ENCODE measurements at places on chromosomes 12 and 14. TPM values are rescaled to one million over a fixed set of nuclear protein-coding genes. Genes with fewer than 3 reads are reported as not detected.

Gene PRIMA1
- total RNA-seq = not detected

Gene KRT3
- total RNA-seq = not detected

Gene TAS2R20
- 1.8 TPM for total RNA-seq

Gene CEBPE
- total RNA-seq = 0.34 TPM

Gene NTN4
- total RNA-seq = not detected
